ENCODE measurements at places on chromosomes 7 and 10.

GRCh38 chr7:156034397-156034796, 222.1 kb upstream of the SHH start:
- DNase-seq = no peak

DNA sequence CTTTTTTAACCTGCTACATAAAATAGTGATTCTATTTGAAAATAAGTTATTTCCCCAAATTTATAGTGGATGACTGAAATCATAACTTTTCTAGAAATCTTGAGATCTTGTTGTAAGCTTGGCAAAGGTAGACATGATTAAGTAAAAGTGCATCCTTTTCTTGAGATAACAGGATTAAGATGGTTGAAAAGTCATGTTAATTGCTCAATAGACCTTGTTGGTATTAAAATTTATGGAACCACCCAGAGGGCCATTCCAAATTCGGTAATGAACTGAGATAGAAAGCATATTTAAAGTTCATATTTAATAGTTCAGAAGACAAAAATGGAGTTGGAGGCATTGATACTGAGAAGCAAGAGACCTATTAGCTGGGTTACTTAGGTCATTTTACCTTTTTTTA, 139.1 kb downstream of the BICC1 start:
- no peak for DNase-seq

- no peak for DNase-seq
Observed at GRCh38 chr7:142030294-142030693, 34.6 kb downstream of the MGAM start.

DNA sequence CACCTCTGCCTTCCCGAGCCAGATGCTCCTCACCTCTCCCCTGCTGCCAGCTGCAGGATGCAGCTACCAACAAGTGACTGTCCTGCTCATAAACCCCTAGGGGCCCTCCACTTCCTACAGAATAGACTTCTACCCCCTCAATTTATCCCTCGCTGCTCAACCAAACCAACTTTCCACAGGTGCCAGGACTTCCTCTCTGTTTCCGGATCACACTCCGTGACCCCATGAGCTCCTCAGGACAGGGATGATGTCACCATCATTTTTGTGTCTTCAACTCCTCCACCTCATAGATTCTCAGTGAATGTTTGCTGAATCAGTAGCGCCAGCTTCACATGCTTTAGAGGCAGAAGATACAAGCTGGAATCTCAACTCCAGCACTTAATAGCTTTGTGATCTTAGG, 25.8 kb upstream of the ADRB1 start:
- no peak for DNase-seq

GRCh38 chr10:131907679-131908078, 6.9 kb downstream of the PPP2R2D start:
- no peak for DNase-seq

- DNase-seq = no peak
Observed at GRCh38 chr7:31445686-31446355, 68.1 kb upstream of the ITPRID1 start.

- DNase-seq = no peak
Observed at GRCh38 chr7:34396437-34397064, 261.5 kb upstream of the NPSR1 start.

DNA sequence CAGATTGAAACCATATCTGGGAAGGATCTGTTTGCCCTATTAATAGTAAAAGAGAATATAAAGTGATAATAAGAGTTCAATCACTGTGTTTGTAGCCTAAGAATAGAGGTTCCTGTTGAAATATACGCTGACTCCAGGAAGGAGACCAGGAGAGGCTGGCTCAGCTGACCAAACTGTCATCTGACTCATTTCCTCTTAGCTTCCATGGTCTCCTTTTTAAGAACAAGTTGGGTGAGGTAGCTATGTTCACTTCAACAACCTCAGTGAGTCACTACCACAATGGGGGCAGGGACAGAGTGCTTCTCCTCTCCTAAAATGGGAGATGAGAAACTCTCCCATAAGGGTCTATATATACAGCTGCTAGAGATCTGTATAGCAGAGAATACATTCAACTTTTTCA, 543.3 kb downstream of the CALN1 start:
- DNase-seq = no peak

DNA sequence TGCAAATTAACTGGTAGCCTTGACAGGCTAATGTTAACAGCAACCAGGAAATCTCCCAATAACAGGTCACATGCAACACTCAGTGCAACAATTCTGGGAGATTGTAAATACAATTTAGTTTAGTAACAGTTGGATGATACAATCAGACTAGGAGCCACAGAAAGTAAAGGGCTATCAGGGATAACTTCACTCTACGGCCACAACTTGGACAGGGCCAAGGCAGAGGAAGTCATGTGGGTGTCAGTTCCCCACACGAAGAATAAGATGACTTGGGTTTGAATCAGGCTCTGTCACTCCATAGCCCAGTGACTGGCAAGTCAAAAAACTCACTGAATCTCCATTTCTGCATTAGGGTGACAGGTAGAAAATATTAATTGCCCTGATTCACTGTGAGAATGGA, 217.3 kb upstream of the CCDC6 start:
- DNase-seq = no peak

DNA sequence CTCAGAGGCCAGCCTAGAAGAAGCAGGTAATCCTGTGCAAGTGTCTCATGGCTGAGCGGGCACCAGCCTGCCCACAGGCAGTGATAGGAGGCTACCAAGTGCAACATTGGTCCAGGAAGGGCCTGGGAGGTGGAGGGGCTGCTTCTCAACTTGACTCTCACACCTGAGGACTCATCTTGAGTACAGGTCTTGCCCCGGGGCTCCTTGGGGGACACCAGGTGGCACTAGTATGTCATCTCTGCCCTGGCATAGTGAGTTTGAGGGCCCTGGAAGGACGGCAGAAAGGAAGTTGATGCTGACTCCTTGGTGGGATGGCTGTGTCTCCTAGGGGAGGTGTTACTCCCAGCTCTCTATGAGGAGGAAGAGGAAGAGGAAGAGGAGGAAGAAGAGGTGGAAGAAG, 2.3 kb downstream of the CCDC136 start:
- no peak for DNase-seq

DNA sequence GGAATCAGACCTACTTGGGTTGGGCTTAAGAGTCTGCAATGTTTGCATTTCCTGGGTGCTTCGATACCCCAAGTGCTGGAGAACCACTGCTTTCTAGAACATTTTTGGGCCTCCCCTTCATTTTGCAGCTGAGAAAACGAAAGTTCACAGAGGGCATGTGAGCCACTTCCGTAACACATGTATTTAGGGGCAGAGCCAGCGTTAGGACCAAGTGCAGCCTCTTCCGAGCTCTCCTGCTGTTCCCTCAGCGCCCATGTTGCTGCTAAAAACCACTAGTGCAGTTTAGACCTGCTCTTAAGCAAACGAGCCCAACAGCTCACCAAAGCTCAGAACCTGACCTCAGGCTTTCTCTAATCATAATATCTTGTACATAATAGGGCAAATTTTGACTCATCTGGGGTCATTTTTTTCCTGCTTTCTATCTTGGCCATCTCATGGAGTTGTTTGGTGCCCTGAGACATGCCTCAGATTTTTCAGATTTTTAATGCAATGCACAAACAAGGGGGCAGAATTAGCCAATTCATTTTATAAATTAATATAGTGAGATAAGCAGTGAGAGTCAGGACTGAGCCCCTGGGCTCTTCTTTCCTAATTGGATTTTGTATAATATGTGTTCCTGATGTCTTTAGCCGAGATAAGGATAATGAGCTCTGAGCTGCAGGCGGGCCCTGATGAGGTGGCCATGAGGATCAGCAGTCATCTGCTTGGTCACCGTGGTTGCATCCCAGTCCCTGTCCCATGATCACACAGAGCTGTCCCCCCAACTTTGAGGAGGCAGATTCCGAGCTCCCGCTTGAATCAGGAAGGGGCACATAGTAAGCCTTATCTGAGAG, 12.9 kb downstream of the BAG3 start:
- DNase-seq = no peak

- DNase-seq = no peak
Observed at GRCh38 chr10:130340816-130341215, 204.6 kb downstream of the GLRX3 start.

DNA sequence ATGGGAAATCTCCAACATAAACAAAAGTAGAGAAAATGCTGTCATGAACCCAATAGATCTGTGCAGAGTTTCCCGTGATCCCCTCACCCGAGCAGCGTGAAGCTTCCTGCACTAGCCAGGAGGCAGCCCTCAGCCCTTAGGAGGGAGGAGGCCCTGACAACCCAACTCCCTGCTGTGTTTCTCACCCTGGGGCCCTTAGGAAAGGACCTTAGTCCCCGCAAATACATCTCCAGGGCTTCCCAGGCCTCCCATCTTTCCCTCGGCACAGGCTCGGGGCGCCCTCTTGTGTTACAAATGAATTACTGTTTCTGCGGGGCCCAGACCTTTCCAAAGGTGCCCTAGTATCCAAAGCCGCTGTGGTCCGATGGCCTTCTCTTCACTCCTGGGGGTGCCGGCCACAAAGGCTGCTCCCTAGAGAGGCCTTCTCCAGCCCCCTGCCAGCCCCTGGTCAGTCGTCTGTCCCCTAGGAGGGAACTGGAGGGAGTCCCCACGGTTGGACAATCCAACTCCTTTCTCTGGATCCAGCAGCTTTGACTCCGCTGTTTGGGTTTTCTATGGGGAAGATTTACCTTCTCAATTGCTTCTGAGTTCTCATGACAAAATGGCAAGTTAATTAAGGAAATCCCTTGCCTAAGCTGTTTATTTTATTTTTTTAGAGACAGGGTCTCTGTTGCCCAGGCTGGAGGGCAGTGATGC, 49.9 kb upstream of the SH2B2 start:
- no peak for DNase-seq

DNA sequence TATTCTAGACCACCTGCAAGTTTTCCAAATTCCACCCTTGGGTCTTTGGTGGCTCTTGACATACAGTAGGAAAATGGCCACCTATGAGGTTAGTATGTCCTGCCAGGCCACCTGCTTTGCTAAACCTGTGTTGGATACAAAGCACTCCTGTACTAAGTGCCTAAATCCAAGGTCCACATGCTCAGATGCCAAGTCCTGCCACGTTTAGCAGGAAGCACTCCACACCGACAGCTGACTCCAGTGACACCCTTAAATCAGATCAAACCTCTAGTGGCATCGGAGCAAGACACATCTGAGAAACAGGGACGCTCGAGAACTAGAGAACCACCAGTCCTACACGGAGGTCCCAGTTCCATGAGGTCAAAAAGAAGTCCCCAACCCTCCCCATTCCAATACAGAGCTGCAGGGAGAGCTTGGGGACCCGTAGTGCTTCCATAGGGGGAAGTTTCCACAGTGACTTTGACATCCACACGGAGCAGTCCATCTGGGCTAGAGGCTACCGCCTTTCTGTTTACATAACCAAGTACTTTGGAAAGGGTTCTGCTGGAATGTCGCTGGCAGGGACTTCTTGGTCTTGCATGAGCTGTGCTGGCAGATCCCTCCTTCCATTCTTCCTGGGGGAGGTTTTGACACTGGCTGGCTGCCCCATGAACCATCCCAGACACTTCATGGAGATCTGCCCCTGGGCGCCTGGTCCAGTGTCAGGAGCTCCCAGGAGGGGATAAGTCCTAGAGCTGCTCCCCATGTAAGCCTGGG, 290.6 kb downstream of the PRPF18 start:
- no peak for DNase-seq

GRCh38 chr10:115092258-115092554, 959 bp upstream of the ATRNL1 start:
- DNase-seq = no peak

- DNase-seq = no peak
Observed at GRCh38 chr7:110693344-110693743, 397.6 kb upstream of the LRRN3 start.

GRCh38 chr10:117159390-117159789, 21.3 kb upstream of the VAX1 start:
- no peak for DNase-seq

GRCh38 chr7:81280531-81280930, 361.7 kb upstream of the SEMA3C start:
- DNase-seq = no peak

DNA sequence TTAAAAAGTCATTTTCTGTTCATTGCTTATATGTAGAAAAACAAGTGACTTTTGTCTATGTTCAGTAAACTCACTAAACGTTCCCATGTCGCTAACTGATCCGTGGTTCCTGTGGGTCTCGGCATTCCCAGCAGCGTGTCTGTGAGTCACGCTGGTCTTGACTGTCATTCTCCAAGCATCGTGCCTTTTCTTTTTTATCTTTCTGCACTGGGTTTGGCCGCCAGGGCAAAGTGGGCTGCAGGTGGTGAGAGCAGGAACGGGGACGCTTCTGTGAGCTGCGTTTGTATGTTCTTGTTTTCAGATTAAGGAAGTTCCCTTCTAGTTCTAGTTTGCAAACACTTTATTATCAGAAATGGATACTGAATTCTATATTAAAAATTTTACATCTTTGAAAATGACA, 6.8 kb upstream of the SCART1 start:
- DNase-seq = no peak

DNA sequence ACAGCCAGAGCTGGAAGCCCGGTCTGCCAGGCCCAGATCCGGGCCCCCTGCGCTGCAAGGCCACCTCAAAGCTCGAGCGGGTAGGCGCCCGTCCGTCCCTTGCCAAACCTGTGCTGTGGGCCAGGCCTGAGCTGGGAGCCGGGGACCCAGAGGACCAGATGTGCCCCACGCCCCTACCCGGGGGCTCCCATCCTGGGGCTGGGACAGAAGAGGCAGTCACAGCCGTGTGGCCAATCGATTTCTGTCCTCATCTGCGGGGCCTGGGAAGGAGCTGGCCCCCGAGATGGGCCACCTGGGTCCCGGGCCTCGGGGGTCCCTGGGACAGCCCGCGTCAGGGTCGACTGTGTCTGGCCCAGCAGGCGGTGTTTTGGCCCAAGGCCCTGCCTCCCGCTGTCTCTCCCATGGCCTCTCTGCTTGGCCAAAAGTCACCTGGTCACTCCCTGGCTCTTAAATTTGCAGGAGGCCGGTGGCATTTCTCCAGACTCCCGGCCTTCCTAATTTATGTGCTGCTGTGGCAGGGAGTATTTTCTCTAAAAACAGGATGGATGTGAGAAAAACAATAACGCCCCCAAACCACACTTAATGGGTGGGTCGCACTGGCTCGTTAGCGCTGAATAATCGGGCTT, 63.8 kb downstream of the UNCX start:
- DNase-seq = no peak
